ENCODE measurements at places on chromosomes 3 and 15.
A peak's percentile ranks its signal among the peaks of the same experiment; 100 is the strongest.

DNA sequence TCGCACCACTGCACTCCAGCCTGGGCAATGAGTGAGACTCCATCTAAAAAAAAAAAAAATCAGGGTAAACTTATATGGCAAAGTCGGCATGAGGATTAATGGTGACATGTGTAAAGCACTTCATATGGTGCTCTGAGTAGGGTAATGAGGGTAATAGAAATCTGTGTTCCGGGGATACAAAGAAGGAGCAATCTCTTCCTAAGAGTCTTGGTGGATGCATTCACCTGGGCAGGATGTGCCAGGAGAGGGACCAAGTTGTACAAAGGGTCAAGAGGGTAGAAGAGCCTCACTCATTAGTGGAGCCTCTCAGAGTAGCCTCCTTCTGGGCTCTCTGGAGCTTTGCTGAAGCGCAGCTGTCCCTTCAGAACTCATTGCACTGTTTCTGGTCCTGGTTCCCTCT, 9.3 kb upstream of the CX3CR1 start:
- DNase-seq: no peak

GRCh38 chr15:37246856-37247255, 146.5 kb upstream of the MEIS2 start:
- DNase-seq: no peak

GRCh38 chr3:124783696-124784095, 53.4 kb downstream of the UMPS start:
- no peak for DNase-seq

DNA sequence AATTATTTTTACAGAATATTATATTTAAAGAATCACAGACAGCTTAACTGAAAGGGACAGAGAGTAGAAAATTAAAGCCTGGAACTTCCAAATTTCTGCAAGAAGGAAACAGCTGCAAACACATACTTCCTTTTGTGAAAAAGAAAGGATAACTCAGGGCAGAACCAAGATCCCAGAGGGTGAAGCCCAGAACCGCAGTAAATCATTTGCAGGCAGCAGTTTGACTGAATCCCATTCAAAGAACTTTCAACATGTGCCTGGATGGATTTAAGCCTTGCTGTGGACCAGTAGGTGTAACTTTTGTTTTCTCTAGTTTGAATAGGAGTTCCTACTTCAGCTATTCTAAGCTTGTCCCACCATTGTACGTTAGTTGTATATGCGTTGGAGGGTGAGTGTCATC, 733.2 kb downstream of the ROBO2 start:
- no peak for DNase-seq

DNA sequence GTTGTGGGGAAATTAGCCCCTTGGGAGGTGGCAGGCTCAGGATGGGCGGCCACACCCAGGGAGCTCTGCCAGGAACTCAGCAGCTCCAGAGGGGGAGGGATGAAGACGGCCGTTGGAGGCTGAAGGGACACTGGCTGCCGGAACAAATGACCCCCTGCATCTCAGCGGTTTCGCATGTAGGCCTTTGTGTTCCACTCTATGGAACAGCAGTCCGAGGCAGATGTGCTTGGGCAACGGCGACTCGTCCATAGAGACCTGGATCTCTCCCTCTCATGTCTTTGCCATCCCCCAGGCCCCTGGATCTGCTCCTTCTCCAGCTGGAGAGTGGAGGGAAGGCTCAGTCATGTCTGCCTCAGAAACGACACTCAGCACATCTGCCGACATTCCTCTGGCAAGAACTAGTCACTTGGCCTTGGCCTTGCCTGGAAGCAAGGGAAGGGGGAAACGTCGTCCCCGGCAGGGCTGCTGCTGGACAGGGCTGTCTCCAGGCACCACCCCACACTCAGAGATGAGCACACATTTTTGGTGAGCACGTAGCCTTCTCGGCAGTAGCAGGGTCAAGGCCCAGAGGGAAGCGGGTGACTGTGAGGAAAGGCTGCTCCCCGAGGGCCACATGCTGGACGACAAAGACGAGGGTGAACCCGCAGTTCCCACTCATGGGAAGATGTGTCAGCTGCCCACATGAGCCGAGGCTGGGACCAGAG, 83.8 kb downstream of the ASB7 start:
- no peak for DNase-seq

DNA sequence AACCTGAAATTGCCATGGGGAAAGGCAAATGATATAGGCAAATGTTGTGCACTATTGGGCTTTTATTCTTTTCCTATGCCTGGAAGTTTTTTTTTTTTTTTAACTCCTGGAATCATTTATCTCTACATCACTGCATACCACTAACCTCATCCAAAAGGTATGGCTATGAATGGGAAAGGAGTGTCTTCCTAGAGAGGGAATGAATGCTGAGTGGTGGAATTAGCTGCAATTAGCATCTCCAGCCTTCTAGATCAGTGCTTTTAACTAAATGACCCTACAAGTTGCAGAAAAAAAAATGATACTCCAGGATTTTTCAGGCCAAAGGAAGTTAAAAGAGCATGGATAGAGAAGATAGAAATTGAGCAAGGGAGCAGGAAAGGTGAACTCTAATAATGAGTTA, 429.8 kb upstream of the PDZRN3 start:
- DNase-seq: no peak

DNA sequence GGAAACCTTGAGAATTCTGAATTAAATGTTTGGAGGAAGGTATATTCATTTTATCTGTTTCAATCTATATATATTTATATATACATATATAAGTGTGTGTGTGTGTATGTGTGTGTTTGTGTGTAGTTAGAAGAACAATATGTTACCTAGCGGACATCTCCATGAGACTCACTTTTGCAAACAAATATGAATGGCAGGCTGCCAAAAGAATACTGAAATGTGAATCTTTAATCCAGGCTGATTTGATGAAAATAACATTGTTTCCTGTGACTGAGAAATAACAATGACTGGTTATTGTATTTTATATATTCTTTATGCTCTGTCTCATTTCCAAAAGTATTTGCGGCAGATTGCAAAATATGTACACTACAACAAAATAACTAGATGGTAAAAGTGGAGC, 255.5 kb upstream of the TGFBR2 start:
- no peak for DNase-seq

DNA sequence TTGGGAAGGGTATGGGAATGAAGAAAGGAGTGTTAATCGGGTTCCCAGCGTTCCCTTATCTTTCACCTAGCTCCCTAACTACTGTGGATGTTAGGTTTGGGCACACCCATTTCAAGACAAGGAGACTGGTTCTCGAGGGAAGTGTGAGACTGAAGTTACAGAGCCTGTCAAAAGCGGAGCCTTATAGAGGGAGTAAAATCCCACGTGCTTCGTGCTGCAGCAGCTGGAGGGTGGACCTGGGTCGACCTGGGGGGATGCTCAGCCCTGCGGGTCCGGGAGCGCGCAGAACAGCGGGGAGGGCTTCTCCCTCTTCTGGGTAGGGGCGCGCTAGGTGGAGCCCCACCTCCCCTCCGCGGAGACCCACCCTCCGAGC, 314 bp upstream of the TMED3 start:
- DNase-seq: no peak

DNA sequence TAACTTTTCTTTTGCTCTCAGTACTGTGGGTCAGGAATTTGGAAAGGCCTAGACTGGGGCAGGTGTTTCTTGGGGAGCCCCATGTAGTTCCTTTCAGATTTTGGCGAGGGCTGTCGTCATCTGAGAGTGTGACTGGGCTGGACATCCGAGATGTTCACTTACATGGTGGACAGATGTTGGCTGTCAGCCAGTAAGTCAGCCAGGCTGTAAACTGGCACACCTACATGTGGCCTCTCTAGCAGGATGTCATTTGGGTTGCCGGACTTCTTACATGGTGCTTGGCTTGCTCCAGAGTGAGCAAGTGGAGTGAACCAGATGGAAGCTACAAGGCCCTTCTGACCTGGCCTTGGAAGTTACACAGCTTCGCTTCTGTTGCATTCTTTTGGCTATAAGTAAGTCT, 20.7 kb downstream of the TATDN2 start:
- DNase-seq: no peak

GRCh38 chr3:53079147-53079546, 33.3 kb upstream of the SFMBT1 start:
- DNase-seq: peak; percentile 15

- no peak for DNase-seq
These were observed 45.1 kb downstream of the MFSD1 start for GRCh38 chr3:158846803-158847451.
